ENCODE measurements at places on chromosomes 7 and 10.

DNA sequence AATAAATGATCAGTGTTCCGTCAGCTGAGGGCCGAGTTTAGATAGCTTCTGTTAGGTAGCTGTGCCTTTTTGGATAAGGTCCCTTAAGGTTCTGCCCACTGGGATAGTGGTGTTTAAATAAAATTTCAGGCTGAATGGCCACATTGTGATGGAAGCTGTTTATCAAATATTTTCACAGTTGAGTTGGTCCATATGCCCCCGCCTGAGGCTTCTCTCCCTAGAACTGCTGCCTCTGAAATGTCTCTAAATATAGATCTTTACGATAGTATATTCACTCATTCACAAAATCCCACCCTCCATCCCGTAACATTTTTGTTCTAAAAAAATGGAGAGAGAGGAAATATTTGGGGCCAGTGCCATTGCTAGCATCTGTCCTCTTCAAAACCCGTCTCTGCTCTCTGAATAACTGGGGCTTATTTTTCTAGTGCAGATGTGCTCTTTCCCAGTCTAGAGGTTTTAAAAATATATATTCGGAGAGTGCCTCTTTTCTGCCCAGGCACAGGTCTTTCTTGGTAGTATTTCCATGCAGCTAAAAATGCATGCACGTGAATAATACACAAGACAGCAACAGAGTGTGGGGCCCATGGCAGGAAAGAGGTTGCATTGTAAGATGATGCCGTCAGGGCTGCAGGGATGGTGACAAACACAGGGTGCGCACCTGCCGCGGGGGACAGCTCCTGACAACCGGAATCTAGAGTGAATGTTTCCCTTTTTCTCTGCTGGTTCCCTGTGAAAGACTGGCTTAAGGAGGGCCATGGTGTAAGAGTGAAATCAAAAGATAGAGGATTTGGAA lies 105.4 kb upstream of the BTBD16 start:
- DNase-seq: no peak

- no peak for DNase-seq
Observed at GRCh38 chr7:129855935-129856717, 96.6 kb downstream of the UBE2H start.

- no peak for DNase-seq
Observed at GRCh38 chr10:103175580-103176285, 17.3 kb downstream of the NT5C2 start.

DNA sequence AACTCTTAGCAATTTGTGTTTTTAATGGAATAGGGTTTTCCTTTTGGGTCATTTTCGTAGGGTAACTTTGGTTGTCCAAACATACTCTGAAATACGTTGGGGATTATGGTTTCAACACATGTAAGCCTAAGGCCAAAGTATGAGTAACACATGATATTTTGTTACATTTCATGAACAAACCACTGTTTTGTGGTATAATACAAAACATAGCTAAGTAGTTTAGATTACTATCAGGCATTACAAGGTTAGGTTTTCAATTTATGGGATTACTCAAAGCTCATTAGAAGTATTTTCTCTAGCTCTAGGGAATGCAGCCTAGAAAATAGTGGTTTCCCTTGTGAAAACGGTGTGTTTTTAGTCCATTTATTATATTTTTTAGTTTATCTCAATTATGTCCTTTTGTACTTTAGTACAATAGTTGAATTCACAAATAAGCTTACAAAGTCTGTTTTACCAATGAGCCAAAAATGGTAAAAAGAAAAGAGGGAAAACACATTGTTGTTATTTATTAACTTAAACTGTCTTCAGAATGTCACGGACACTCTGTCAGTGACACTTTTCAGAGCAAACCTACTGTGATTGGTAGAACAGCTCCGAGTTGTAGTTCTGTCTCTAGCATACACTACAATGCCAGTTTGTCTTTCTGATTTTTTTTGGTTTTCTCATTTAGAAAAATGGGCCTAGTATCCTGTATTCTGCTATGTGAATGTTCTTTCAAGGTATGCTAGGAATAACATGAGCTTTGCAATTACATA lies 473.7 kb downstream of the SUGCT start:
- DNase-seq: no peak

- peak; percentile 19 for DNase-seq
Observed at GRCh38 chr7:4774658-4775249, 669 bp upstream of the AP5Z1 start.

- DNase-seq: no peak
Observed at GRCh38 chr10:115871855-115872254, 401.2 kb downstream of the GFRA1 start.

DNA sequence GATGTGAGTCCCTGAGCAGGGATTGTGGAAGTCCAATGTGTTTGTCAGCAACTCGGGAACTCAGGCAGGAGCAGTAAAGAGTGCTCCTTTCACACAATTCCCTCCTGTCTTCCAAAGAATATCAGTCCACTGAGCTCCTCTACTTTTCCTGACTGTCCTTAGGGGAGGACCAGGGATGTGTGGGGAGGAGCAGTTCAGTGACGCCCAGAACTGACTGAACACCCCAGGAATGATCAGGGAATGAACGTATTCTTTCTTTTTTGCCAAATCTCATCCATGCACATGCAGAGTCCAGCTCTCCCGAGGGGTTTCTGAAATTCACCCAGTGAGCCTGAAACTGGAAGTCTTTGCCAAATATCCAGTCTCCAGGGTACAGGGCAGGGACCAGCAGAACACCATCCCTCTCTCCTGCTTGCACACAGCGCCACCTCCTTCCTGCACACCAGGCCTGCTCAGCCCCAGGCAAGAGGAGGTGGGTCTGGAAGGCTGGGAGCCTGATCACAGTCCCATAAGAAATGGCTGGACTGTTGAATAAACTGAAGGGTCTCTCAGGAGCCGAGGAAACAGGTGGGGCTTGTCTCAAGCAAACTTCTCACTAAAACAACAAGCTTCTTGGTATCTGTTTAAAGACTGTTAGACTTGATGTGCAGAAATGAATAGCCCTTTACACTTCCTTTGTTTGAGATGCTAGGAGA lies 294.7 kb downstream of the C7orf25 start:
- no peak for DNase-seq

DNA sequence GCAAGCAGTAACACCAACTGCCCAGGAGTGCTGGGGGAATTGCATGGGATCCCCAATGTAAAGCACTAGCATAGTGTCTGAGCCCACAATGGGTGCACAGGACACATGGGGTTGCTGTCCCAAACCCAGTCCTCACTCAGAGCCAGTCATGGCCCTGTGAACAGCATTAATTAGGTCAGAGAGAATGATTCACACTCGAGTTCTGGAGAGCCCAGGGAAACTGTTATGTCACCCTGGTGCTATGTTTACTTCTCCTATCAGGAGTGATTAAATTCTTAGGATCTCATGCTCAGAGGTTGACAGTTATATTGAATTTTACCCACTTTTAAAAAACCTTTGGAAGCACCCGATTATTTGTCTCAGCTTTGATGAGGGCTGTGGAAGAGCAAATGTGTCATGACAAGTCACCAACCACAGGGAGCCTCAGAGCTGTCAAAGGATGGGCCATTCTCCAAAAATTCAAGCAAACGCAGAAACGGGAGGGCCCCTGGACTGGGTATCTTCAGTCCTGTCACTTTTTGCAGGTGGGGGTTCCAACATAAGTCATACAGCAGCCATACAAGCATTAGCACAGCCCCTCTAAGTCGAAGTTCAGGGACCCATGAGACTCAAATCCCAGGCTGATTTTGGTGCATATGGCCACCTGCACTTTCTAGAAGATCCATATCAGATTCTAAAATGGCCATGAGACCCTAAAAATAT lies 1.3 kb upstream of the RASSF4 start:
- DNase-seq: peak; percentile 12

DNA sequence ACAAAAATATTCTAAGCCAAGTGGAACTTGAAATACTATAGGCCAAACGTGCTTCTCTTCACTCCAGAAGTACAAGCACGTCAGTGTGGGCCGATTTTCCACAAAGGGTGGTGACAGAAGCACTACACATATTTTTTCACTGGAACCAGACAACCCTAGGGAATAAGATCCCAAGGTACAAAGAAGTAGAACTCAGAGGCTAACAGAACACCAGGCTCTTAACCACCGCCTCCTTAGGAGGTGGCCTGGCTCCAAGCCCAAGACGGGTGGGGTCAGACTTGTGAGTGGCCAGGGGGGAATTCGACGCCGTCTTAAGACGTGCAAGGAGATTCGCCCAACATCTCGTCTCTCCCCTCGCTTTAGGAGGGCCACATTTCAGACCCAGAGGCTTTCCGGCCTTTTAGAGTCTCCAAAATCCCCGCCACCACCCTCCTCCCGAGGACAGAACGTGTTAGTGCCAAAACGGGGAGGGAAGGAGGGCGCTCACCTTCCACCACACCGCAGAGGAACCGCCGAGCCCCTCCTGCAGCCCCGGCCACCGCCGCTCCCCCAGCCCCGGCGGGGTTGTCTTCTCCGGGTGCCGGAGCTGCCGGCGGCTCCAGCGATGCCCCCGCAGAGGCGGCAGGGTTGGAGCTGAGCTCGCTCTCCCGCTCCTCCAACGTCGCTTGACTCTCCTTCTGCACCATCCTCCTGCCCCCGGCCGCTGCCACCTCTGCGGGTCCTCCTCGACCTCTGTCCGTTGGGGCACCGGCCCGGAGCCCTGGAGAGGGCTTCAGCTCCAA lies 716 bp downstream of the OGA start:
- peak; percentile 91 for DNase-seq

DNA sequence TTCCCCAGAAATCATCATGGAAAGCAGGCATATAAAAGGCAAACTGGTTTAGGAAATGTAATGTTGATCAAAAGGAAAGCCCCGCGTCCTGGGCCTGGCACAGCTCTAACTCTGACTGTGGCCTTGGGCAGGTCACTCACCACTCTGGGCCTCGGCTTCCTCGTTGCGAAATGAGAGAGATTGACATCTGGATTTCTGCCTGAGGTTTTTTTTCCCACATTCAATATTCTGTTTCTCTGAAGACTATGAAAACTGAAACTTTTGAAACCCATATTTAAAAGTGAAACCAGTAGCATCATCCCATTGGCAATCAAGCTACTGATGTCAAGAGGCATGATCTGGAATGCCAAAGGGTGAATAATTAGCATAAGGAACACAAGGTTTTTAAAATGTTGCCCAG lies 369.7 kb upstream of the NPVF start:
- peak; percentile 50 for DNase-seq

- DNase-seq: no peak
Observed at GRCh38 chr7:140402178-140402835, 1.6 kb upstream of the RAB19 start.

- no peak for DNase-seq
Observed at GRCh38 chr7:17279061-17279460, 19.4 kb upstream of the AHR start.

DNA sequence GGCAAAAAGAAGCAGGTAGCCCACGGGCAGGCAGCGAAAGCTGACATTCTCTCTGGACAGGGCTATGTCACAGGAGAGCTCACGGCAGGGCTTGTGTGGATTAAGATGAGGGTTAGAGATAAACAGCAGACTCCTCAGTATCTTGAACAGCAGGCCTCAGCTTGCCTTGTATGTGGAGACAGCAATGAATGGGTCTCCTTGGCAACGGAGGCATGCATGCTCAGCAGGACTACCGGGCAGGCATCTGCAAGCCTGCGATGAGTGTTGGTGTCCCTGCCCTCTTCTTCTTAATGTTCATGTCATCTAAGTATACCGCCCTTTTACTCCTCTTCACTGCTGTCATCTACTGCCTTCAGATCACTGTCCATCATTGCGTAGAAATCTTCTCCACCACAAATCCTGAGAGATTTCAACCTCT lies 81.9 kb upstream of the C1GALT1 start:
- peak; percentile 81 for DNase-seq

- no peak for DNase-seq
Observed at GRCh38 chr10:52741851-52742250, 30.7 kb downstream of the MBL2 start.

DNA sequence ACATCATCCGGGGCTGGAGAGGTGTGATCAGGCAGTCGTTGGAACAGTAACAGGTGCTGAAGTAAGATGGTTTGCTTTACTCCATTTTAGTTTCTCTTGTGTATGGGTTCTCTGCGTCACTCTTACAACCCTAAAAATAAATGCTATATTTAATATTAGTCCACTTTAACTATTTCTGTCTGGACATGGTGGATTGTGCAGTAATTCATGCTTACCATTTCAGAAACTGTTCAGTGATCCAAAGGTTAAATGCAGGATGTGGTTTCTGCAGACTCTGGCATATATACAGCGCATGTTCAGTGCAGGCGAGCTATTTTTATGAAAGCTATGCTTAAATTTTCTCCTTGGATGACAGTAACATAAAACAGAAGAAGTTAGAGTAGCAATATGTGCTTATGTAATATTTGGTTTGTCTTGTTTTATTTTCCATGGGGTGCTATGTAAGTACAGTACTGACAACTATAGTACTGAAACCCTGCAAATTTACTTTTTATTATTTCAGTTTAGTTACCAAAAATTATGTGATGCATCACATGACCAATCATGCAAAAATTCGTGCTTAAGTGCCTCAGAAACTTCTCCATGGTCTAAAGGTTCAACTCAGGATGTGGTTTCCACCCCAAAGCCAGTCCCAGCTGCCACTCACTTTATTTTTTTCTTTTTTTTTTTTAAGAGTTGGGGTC lies 46.6 kb upstream of the GRID1 start:
- no peak for DNase-seq

GRCh38 chr10:70513848-70514309 lies 35.3 kb downstream of the PALD1 start:
- DNase-seq: no peak

GRCh38 chr7:151758622-151759540 lies 118.0 kb downstream of the PRKAG2 start:
- no peak for DNase-seq

- DNase-seq: peak; percentile 74
Observed at GRCh38 chr7:4681886-4682620, at the start of gene FOXK1. Gene FOXK1 (plus strand): TSS chr7:4682295. CDS start chr7:4682309, 14 bp downstream.

DNA sequence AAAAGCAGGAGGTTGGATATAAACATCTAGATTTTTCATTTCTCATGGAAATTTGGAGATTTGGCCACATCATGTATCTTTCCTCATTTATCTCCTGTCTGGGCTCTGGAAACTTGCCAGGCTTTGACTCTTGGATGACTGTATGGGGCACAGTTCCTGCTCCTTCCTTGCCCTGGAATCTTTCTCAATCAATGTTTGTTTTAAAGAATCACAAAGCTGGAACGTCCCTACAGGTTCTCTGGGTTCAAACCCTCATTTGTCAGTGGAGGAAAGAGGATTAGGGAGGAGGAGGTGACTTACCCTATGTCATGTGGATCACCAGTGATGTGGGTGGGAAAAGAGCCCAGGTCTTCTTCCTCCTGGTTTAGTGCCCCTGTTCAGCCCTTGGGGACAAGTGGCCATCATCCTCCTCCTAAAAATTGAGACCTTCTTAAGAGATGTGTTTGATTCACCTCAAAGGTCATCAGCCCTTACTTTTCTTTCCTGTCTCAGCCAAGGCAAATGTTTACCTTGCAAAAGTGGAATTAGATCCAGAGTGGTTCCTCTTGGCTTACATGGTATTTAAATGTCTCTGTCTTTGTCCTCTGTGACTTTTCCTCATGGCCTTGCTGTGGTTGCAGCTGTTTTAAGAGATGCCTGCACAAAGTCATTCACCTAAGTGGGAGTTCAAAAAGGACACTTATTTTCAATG lies 38.8 kb upstream of the PDZD8 start:
- DNase-seq: peak; percentile 41

GRCh38 chr7:65457705-65458104 lies 84.0 kb downstream of the ZNF92 start:
- no peak for DNase-seq

GRCh38 chr7:128055637-128056036 lies 24.4 kb upstream of the LRRC4 start:
- no peak for DNase-seq

Measured in OCI-M1 (cell line).